HCT116 (cell line): ENCODE measurements at places on chromosomes 5 and 9.

DNA sequence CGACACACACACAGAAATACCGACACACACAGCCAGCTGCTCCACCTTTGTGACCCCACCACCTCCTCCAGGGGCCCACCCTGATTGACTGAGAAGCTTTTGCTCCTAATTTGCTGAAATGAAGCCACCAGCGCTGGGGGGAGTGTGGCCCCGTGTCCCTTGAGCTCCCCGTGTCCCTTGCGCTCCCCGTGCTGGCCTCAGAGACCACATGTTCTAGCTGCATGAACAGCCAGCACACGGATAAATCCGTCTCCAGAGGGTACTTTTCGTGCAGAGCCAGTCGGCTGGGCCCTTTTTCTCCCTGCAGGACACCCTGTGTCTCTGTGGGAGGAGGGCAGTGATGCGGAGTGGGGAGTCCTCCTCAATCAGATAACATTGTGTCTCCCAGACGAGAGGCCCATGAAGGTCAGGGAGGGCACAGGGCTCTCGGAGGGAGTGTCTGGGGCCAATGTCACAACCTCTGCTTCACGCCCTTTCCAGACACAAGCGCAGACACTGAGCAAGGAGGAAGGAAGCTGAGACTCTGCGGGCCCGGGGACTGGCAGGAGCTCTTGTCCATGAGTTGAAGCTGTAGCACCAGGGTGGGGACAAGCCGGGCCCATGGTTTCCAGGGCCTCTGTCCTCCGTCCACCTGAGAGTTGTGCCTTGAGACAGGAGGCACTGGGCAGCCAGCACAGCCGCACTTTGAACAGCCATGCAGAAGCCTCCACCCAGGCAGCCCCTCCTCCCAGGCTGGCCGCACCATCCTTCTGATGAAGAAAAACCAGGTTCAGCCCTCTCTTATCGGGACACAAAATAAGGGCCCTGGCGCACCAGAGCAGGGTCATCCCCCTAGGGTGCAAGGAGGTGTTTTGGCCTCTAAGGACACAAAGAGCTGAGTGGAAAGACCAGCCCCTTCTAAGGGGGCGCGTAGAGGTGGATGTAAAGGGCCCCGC, 36.4 kb upstream of the SLC6A19 start:
- no peaks in the 10 kb centered on the region for H3K36me3 ChIP-seq
- no peak for DNase-seq
- no peak overlapping the region for H3K4me3 ChIP-seq
- H3K27me3 ChIP-seq, result no peaks in the 10 kb centered on the region
- peaks cover 32% of the 10 kb centered on the region for H3K4me1 ChIP-seq
- no peak overlapping the region for H3K27ac ChIP-seq

- no peaks in the 10 kb centered on the region for H3K27me3 ChIP-seq
- no peaks in the 10 kb centered on the region for H3K4me1 ChIP-seq
- no peaks in the 10 kb centered on the region for H3K36me3 ChIP-seq
- H3K4me3 ChIP-seq, result no peak overlapping the region
- DNase-seq, result no peak
Observed at GRCh38 chr9:126676102-126676684, 62.5 kb downstream of the LMX1B start.

- H3K27me3 ChIP-seq, result no peaks in the 10 kb centered on the region
- H3K4me1 ChIP-seq, result no peaks in the 10 kb centered on the region
- H3K36me3 ChIP-seq, result no peaks in the 10 kb centered on the region
- H3K4me3 ChIP-seq, result no peak overlapping the region
- H3K27ac ChIP-seq, result no peak overlapping the region
- DNase-seq, result no peak
Observed at GRCh38 chr5:131939690-131940345, 5.6 kb downstream of the MEIKIN start.

DNA sequence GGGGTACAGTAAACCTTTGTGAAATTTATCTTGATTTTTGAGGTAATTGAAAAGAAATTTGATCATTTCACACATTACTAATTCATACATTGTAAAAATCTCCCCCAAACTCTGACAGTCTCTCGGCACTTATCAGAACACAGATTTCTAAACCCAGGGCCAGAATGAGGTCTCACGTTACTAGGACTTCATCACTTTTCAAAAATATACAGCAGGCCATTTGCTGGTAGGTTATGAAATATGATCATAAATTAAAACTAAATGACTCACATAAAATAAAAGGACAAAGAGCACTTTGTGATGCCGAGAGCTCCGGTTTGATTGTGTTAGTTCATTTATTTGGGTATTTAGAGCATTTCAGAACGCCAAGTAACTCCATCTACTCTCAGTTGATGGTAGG, 17.0 kb downstream of the MSX2 start:
- H3K36me3 ChIP-seq, result no peaks in the 10 kb centered on the region
- no peak overlapping the region for H3K4me3 ChIP-seq
- H3K27me3 ChIP-seq, result peaks cover 11% of the 10 kb centered on the region; the same call in 1 of the 2 replicates
- H3K27ac ChIP-seq, result no peak overlapping the region
- no peak for DNase-seq

DNA sequence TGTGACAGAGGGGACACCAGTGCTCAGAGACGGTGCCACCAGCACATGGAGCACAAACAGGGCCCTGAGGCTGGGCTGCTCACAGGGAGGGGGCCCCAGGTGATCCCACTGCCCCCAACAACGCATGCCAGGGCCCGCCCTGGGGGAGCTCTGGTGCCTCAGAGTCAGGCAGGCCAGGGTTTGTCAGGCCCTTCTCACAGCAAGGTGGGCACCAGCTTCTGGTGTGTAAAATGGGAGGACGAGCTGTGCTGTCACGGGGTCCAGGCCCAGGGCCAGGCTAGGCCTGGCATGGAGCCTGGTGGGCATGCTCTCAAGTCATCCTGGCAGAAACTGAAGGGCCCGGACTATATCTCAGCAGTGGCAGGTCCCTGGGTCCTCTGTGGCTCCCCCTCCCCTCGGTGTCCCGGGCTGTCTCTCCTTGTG, 34.5 kb downstream of the PRRT1B start:
- no peak overlapping the region for H3K4me3 ChIP-seq
- no peak for DNase-seq
- H3K36me3 ChIP-seq, result peaks cover 3% of the 10 kb centered on the region; the same call in 1 of the 2 replicates
- no peaks in the 10 kb centered on the region for H3K4me1 ChIP-seq
- no peak overlapping the region for H3K27ac ChIP-seq

DNA sequence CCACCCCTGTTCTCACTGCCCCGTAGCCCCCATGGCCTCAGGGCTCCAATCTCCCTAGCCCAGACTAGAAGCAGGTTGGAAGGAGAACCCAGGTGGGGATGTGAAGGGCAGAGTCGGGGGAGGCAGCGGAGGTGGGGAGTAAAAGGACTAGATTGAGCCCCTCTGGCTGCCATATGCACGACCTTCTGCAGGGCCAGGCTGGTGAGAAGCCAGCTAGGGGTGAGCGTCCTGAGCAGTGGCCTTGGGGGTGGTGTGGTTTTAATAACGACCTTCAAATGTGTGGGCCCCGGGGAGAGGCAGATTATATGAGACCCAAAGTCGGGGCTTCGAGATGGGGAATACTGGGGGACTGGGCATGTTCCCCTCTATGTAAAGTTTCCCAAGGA, 139.5 kb downstream of the C9orf50 start:
- peak overlapping the region; percentile 100 for H3K27ac ChIP-seq
- peaks cover 92% of the 10 kb centered on the region for H3K4me1 ChIP-seq
- no peak overlapping the region; the same call in 1 of the 2 replicates for H3K4me3 ChIP-seq

DNA sequence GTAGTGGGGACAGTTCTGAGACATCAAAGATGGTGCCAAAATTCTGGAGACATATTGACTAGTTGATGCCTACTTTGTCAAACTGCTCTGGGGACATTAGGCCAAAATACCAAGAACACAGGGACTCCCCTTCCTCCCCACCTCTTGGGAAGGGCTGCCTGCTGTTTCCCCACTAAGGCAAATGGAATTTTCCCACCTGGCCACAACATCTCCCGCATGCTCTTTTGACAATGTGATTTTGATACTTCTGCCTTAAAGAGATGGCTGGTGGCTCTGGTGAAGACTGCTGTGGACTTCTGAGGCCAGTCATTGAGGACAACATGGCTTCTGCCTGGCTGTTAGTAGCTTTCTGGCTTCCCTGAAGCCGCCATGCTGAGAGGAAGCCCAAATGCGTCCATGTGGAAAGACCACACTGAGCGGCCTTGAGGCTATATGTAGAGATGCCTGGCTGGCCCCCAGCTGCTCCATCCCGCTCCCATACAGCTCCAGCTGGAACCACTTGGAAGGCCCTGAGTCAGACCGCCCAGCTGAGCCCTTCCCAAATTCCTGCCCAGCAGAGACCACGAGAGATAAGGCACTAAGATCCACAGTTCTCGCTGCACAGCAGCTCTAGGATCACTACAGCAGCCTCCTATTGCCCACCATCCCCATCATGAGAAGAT, 226.7 kb downstream of the SYK start:
- DNase-seq, result no peak
- no peak overlapping the region for H3K27ac ChIP-seq
- H3K4me3 ChIP-seq, result no peak overlapping the region
- no peaks in the 10 kb centered on the region for H3K27me3 ChIP-seq
- H3K4me1 ChIP-seq, result no peaks in the 10 kb centered on the region
- no peaks in the 10 kb centered on the region for H3K36me3 ChIP-seq
